ENCODE measurements at places on chromosomes 7 and 10. TPM values are rescaled to one million over a fixed set of nuclear protein-coding genes. Genes with fewer than 3 reads are reported as not detected.
A peak's percentile ranks its signal among the peaks of the same experiment; 100 is the strongest.

DNA sequence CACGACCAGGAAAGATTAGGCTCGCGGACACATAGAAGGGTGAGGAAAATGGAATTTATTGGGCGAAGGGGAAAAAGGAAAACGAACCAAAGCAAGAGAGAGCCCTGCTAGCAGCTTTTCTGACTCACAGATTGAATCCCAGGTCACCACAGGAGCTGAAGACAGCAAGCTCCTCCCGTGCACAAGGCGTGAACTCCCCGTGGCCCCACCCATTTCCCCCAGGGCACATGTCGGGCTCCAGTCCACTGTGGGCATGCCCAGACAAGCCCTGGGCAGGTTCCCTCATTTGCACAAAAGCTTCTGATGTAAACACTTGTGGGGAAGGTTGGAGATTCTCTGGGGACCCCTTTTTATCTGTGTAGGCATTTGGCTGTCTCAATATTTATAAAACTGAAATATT, 582.4 kb downstream of the SUGCT start:
- peak; percentile 77 for DNase-seq

GRCh38 chr7:156640949-156641485, 443 bp downstream of the RNF32 start:
- DNase-seq = peak; percentile 54

DNA sequence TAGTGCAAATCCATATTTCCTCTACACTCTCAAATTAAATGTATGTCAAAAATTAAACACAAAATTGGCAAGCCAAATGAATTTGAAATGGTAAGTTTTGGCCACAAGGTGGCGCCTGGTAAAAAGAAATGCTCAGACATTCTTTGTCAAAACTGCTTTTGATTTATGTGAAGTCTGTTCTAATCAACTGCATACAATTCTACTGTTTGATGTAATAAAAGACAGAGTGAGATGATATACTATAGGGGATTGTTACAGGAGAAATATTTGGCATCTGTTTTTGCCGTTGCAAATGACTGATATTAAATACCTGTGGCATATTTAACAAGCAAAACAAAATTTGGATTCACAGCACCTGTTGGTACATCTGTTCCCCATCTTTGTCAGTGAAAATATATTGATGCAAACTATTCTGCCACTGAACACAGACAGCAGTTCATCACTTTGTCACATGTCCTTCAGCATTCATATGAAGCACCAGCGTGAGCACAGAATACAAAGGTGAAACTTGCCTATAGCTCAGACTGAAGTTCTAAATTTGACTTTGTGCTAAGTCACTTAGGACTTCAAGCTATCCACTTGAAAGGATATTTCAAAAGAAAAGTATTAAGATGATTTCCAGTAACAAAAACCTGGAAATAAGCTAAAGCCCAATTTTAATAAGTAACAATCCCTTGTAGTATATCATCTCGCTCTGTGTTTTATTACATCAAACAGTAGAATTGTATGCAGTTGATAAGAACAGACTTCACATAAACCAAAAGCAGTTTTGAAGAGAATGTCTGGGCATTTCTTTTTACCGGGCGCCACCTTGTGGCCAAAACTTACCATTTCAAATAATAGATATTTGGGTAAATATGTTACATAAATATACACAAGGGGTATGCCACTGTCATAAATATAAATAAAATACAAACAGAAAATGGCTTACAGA, 10.2 kb upstream of the CH25H start:
- DNase-seq = peak; percentile 50

DNA sequence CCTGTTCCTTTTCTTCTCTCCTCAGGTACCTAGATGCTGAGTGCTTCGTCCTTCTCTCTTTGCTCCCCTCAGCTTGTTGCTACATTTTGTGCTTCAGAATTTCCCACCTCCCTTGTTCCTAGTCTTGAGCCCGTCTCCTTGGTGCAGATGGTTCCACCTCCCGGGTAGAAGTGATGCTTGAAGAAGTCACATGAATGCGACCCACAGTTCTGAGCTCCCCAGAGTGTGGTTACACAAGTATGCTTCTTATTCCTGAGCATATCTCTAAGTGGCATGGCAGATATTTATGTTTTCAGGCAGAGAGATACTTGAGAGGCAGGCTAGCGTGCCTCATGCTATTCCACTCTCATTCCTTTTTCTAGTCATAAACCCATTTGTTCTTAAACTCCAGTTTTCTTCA, 34.0 kb downstream of the INPP5F start:
- DNase-seq = no peak

DNA sequence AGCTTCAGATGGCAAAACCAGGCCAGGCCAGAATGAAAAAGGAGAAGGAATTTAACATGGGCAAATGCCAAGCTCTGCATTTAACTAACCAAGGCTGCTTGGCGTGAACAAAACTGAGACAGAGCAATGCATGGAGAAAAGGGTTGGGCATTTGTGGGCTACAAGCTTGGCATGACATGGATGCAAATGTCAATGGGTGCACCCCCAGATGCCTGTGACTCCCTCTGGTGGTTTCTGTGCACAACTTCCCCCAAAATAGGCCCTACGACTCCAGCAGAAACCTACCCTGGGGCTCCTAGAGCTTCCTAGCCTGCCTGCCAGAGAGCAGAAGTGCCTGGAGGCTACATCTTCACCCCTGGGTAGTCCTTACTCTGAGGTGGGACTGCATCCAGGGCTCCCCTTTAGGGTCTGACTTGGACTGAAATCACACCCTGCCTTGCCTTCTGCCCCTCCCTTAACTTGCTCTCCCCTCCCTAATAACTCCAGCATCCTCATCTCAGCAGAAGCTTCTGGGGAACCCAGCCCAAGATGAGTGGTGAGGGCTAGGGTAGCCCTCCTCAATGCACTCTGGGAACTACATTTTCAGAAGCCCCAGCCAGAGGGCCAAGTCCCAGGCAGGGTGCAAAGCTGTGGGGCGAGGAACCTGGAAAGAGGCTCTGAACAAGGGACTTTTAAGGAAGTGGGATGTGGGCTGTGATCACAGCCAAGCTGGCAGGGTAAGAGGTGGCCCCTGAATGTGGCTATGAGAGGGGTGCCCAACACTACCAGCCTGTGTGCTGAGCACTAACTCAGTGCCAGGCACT, 11.3 kb downstream of the GPRIN2 start:
- peak; percentile 47 for DNase-seq

DNA sequence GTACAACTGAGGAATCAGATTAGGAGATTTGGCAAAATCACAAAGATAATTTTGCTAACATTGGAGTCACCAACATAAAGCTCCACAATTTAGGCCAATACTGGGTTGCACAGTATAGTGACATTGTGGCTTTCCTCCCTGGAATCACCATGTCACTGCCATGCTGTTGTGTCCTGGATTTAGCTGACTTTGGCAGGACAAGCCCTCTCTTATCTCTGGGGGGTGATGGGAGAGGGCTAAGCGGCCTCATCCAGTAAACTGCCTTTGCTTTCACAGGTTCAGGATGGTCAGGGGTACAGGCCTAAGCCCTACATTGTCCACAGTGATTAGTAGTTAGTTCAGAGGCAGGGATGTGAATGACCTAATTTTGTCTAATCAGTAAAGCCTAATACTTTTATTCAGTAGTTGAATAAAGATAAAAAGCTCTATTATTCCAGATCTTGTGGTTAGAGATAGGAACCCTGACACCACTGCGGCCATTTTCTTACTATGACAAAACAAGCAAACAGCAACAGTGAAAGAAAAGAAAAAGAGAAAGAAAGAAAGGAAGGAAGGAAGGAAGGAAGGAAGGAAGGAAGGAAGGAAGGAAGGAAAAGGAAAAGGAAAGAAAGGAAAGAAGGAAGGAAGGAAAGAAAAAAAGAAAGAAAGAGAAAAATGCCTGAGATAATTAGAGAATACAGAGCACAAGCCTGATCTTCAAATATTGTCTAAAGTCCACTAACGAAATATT, 140.1 kb downstream of the ETV1 start:
- DNase-seq = no peak

SP8 gene
- total RNA-seq = not detected

Data from RPMI7951 (cell line).